Activated naive CD4-positive, alpha-beta T cell treated with anti-CD3 and anti-CD28 coated beads, Interleukin-2, amount 50 U/mL, for 16 hours (primary cell): ENCODE measurements at places on chromosomes 2 and 18.

DNA sequence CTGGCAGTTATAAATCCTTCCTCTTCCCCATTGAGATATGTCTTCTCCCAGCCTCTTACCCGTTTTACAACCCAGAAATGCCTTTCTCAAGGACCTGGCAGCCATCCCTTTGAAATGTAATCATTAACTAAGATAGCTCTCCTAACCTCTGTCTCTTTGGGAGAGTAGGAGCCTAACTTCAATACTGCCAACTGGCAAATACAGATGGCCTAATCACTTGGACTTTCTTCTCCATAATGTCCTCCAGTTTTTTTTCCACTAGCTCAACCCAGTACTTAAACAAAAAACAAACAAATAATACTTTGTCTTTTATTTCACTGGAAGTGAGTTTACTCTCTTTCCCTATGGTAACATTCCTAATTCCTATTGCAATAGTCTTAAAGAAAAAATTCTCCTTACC, 1391.1 kb downstream of the SUCLG1 start:
- no peak for DNase-seq

GRCh38 chr18:45282101-45282812, 333.0 kb upstream of the SLC14A2 start:
- no peak for DNase-seq

DNA sequence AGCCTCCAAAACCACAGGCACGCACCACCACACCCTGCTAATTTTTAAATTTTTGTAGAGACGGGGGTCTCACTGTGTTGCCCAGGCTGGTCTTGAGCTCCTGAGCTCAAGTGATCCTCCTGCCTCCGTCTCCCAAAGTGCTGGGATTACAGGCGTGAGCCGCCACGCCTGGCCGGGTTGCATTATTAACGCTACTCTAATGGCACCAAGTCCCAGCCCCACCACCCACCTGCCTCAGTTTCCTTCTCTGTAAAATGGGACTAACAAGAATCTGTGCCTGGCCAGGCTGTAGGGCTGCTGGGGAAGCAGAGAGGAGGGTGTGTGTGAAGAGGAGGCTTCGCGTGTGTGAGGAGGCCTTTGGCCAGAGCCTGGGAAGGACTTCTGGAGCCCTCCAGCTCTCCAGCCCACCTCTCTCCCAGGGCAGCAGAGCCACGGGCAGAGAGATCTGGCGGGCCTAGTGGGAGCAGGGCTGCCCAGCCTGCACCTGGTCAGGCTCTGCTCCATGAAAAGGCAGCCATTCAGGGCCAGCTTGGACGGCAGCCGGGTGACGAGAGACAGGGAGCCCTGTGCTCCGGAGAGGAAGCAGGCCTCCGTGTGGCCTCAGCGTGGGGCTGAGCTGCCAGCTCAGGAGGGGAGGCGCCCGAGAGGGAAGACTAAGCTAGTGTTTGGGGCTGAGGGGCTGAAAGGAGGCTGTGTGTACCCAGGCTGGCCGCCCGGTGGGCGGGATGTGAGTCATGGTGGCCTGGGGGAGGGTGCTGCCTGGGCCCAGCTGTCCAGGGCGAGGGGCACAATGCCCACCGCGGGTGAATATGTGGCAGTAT, 7.4 kb upstream of the B3GNT7 start:
- no peak for DNase-seq

- DNase-seq: no peak
Measured at GRCh38 chr18:56112013-56112749, 524.2 kb upstream of the TCF4 start.

- no peak for DNase-seq
Measured at GRCh38 chr2:85871494-85872164, 17.2 kb downstream of the ST3GAL5 start.

DNA sequence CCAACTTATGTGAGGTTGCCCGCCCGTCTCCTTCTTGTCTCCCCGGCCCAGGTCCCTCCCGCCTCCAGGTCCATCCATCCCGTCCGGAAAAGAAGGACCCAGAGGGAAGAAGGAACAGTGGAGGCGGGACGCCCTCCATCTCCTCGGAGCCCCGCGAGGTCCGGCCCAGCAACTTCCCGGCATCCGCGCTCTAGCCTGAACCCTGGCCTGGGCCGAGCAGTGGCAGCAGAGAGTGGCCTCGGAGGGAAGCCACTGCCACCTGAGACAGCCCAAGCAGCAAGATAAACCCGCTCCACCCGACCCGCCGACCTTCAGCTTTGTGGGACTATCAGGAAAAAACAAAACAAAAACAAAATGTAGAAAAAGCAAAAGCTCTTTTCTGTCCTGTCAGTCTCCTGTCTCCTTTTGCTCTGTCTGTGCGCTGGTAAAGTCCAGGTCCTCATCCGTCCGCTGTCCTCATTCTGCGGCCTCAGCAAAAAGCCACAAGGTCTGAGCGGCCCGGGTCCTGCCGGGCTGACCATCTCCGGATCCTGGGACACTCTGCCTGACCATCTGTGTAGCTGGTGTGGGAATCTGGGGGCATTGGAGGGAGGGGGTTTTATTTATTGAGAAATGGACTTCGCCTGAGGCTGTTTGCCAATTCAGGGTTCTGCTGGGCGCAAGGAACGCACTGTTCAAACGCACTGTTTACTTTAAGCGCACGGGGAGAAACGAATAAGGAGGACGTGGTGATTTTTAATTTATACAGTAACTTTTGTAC, 3.1 kb downstream of the DLX1 start:
- DNase-seq: no peak

DNA sequence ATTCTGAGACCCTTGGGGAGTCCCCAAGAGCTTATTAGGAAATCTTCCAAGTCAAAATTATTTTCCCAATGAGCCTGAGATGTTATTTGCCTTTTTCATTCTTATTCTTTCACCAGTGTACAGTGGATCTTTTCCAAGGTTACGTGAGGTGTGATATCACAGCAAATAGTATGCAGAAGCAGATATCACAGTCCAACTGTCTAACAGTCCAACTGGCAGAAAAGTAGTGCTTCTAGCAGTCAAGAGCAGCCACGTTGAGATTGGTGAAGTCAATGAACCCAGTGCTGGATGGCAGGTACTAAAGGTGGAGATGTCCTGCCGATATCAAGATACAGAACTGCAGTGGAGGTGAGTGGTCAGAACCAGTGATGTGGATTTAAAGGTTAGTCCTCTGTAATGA, 78.9 kb upstream of the ZNF397 start:
- no peak for DNase-seq

DNA sequence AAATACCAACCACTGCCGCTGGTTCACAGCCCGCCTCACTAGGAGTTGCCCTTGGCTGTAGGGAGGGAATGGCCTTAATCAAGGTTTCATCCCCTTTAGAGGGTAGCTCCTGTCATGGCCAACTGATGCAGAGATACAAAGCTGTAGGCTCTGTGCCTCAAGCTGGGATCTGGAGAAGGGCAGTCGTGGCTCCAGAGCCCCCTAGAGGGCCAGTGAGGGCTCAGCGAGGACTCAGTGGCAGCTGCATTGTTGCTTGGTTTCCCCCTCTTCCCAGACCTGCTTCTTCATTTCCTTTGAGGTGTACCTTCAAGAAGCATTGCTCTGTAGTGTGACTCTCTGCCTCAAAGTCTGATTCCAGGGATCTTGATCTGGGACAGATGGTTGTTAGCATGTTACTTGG, 302.1 kb downstream of the LPIN1 start:
- no peak for DNase-seq

- DNase-seq: no peak
Measured at GRCh38 chr2:98263362-98263761, 82.9 kb upstream of the CNGA3 start.

DNA sequence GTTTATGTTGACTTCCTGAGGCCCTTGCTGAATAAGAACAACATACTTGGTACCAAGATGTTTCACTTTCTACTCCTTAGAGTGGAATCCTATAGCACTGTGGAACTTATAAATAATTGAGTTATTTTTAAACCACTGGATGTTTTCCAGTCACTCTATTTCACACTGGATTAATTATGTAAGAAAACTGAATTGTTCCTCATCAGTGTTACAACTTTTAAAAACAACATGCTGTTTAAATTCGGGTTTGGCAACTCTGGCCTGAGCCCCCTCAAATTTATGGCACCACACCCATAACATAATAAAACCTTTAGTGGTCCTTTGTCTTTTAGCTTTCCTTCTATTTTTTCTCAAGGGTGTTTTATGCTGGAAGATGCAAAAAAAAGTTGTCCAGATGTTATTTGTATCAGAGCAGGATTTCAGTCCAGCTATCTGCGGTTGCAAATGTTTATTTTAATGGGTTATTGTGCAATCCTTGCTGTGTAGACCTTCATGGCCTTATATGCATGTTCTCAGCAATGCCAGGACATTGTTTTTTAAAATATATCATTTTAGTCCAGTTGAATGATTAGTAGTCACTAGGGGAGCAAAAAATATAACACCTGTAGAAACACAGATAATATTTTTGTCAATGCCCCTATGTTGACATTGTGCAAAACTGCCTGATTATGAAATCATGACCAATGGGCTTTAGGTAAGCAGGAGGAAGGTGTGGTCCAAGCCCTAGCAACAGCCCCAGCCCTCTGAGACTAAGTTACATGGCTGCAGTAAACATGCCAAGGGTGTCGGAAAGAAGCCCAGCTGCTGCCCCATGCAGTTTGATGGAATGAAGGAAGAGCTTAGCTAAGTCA, 638.0 kb upstream of the ZEB2 start:
- DNase-seq: no peak

- DNase-seq: no peak
Measured at GRCh38 chr2:20184067-20184938, 40.6 kb downstream of the SDC1 start.

GRCh38 chr2:241211276-241211675, 22.8 kb downstream of the ANO7 start:
- no peak for DNase-seq
